ENCODE measurements at places on chromosomes 4 and X.

GRCh38 chr4:67929426-67929825, 33.9 kb downstream of the TMPRSS11A start:
- no peak for DNase-seq

GRCh38 chr4:139050446-139050845, 34.9 kb downstream of the NOCT start:
- no peak for DNase-seq

DNA sequence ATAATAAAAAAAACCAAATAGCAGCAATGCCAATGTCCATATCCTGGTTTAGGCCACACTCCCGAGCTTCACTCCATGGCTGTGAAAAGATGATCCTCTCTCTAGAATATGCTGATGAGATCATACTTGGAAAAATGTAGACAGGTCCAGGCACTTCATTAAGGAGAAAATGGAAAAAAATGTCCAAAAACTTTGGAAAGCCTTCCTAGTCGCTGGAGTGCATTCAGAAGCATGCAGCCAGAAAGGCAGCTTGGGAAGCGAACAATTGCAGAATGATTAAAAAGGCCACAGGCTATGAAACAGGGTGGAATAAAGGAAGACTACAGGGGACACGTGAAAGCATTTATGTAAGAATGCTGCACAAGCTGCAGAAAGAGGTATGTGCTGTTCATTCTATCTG, 165.6 kb upstream of the HCCS start:
- DNase-seq = no peak

- DNase-seq = no peak
Observed at GRCh38 chr4:82569076-82569475, 7.3 kb upstream of the TMEM150C start.

DNA sequence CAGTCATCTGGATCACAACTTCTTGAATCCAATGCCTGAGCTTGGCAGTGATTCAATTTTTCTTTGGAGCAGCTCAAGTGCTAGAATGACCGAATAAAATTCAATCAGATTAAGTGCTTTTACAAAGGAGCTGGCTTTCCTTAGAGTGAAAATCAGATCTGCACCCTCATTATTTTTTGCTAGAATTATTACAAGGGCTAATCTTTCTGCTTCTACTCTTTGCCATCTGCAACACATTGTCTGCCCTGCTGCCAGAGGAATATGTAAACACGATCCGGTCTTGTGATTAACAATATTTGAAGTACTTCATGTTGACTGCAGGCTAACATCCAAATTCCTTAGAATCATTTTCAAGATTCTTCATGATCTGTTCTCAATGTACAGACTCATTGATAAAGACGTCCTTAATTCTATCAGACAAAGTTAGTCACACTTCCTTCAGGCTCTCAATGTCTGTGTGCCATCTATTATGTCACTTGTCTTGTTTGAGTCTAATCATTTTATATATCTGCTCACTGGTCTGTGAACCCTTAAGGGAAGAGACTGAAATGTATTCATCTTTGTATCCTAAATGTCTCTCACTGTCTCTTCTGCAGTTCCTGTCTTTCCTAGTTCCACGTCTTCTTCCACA, 531.2 kb downstream of the GALNTL6 start:
- DNase-seq = no peak

DNA sequence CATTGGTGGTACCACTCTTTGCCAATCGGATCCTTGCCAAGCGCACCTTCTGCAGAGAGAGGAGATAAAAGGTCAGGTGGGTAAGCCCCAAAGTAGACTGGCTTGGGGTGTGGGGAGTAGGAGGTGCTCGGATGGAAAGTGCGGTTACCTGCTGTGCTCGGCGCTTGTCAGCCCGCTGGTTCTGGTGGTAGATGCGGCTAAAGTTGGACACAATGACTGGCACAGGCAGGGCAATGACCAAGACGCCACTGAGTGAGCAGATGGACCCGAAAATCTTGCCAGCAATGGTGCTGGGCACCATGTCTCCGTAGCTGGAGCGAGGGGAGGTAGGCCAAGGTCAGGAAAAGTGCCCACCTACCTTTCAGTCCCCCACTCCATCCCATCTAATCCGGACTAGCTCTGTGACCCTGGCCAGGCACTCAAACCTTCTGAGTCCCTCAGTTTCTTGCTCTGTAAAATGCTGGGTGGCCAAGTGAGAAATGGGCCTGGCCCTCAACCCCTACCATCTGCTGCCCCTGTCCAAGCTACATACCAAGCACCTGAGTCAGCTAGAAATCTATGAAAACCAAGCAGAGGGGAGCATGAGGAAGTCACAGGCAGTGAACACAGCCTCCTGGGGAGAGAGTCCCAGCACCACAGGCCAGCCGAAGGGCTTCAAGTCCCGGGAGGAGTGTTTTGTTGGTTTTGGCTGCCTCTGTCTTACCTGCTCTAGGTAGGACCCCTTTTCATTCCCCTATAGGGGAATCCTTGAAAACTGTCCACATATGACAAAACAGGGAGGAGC, 4.7 kb downstream of the KCND1 start:
- no peak for DNase-seq

GRCh38 chr4:18291256-18291655, 269.7 kb upstream of the LCORL start:
- DNase-seq = no peak

DNA sequence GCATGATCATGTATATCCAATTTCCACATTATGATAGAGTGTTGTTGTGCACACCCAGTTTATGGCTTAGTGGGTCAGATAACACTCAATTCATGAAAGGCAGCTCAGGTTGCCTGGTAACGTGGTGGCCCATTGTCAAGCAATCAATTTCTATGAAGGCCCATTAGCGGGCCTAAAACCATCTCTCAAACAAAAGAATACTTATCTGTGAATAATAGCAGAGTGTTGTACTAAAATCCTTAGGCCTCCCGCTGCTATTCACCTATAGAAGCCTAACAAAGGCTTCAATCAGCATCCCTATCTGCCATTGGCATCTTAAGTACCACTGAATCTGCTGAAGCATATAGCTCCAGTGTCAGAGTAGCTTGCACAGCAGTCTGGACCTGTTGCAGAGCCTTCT, 849.6 kb upstream of the POU3F4 start:
- DNase-seq = no peak

DNA sequence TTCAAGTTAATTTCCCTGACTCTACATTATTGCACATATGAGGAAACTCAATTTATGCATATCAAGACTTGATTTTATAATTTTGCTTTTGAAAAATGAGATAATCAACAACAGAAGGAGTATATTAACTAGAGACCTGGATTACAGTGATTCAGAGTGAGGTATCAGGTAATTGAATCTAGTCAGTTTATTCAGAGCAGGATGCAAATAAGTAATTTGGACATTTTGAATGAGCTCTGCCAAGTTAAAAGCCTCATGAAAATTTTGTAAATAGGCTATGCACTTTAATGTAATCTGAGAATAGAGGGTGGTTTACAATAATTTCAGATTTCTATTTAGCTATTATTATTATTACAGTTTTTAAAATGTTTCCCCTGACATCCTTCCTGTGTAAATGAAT, 203.7 kb upstream of the EMCN start:
- no peak for DNase-seq

- DNase-seq = no peak
Observed at GRCh38 chrX:140920416-140920815, 82.0 kb upstream of the SPANXB1 start.

GRCh38 chr4:140085062-140085622, 68.8 kb downstream of the MAML3 start:
- no peak for DNase-seq

DNA sequence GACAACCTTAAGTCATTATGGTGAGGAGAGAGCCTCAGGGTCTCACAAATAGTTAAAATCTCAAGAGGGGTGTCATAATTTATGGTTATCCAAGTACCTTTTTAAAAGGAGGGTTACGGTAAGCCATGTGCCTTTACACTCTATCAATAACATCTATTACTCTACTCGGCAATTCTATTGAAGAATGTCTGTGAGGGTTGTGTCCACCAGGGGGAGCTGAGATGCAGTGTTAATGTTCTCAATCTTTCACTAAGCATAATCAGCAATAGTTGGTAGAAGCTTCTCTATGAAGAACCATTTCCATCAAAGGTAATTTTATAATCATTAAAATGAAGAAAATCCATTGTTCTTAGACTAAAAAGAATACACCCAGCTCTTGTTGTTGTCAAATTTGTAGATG, 457.4 kb downstream of the CENPC start:
- no peak for DNase-seq

GRCh38 chr4:78432896-78433295, 118.7 kb upstream of the ANXA3 start:
- DNase-seq = no peak

DNA sequence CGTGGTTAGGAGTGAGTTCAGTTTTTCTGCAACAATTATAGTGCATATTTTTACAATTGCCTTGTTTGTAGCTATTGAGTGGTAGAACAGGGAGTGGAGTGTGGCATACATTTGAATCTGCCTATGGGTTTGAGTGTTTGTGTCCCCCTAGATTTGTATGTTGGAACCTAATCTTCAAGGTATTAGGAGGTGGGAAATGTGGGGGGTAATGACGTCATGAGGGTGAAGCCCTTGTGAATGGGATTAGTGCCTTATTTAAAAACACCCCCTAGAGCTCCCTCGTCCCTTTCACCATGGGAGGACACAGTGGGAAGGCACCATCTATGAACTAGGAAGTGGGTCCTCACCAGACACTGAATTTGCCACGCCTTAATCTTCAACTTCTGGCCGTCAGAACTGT, 819.6 kb downstream of the NLGN4X start:
- DNase-seq = no peak

DNA sequence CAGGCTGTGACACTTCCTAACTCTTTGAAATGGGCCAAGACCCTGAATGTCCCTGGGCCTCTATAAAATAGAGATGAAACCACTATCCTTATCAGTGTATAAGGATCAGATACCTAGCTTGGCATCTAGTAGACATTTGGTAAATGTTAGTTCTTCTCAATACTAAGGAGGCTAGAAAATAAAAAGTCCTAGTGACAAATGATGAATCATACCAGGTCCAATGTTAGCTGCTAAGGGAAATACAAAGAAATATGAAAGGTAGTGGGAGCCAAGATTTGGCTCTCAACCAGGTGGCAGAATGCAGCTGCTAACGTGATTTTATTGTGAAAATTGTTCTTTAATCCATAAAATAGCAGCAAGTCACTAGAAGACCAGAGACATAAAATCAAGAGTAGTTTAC, 19.8 kb upstream of the PPARGC1A start:
- DNase-seq = no peak

DNA sequence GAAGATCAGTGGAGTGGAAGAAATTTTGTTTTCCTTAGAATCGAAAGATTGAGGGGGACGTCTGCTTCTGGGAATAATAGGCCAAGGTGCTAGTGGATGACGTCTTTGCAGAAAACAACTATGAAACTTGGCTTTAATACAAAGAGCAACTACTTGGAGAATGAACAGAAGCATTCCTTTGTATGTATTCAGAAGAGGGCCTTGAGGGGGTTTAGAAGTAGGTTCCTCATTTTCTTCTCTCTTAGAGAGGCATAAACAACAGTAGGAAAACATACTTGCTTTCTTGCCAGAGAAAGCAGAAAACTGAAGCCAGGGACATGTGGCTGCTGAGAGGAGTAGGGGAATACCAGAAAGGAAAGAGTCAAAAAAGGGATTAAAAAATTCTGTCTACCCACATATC, 167.8 kb downstream of the ZNF330 start:
- no peak for DNase-seq

DNA sequence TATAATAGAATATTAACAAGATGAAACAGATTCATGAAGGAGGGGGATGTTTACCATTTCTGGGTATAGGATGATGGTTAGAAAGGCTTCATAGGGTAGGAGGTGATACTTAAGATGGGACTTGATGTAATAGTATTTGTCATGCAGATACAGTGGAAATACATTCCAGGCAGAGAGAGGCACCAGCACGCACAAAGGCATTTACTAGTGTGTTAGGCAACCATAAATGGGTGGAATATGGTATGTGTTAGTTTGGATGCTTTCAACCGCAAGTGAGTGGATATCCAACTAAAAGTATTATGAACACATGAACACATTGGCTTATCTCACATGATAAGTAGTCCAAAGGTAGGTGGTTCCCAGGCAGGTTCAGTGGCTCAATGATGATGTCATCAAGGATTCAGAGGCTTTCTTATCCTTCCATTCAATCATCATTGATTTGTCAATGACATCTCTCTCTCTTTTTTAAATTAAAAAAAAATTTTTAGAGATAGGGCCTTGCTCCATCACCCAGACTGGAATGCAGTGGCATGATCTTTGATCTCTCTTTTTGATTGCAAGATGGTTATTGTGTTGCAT, 12.7 kb upstream of the STARD8 start:
- no peak for DNase-seq

GRCh38 chr4:4759883-4760282, 99.6 kb upstream of the MSX1 start:
- no peak for DNase-seq

- no peak for DNase-seq
Observed at GRCh38 chrX:120794525-120794975, 81.1 kb downstream of the CT47B1 start.

DNA sequence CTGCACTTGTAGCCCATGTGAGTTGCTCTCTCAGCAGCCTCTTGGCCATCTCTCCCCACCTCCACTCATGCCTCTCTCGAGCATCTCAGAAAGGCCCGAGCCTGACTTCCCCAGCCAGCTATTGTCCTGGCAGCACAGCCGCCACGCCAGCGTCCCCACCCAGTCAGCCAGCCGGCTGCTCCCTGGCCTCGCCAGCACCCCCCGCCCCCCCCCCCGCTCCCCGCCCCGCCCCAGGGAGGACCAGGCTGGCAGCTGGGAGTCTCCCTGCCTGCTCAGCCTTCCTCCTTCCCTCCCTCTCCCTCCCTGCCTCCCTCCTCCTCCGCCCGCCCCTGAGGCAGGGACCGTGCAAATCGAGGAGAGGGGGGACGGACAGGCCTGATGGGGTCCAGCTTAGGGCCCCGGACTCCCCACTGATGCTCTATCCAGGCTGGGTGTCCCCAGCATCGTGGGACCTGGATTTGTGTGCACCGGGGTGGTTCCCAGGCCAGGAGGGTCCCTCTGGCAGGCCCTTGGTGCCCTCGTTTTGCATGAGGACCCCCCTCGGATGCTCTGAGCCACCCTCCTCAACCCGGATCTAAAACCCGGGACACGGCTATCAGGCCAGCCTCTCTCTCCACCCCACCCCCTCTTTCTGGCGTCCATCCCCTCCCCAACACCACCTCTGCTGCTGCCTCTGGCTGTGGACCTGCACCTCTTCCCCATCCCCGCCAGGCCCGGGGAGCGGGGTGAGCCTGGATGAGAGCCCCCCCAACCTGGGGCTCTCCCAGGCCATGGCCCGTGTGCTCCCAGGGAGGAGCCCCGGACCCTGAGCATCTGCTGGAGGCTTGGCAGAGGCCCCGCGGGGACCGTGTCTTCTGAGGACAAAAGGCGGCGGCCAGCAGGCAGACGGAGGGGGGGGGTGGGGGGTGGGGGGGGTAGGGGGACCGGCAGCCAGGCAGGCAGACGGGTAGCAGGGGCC, at the start of gene GPR173:
Gene GPR173, plus strand, starts transcription at position 621 of the 958 bp plus-strand sequence. CDS start 27,833 bp downstream, outside the sequence.
- DNase-seq = no peak

- peak; percentile 0 for DNase-seq
Observed at GRCh38 chr4:86359944-86360478, at the start of gene MAPK10. MAPK10 (minus strand) TSS chr4:86360053.

Data from stimulated activated CD8-positive, alpha-beta memory T cell treated with anti-CD3 and anti-CD28 coated beads, Interleukin-12 subunit alpha, Interleukin-12 subunit beta, amount 100 ng/mL, for 1 hour (primary cell).